Effector CD4-positive, alpha-beta T cell (primary cell): ENCODE measurements at places on chromosomes 2 and 18.

DNA sequence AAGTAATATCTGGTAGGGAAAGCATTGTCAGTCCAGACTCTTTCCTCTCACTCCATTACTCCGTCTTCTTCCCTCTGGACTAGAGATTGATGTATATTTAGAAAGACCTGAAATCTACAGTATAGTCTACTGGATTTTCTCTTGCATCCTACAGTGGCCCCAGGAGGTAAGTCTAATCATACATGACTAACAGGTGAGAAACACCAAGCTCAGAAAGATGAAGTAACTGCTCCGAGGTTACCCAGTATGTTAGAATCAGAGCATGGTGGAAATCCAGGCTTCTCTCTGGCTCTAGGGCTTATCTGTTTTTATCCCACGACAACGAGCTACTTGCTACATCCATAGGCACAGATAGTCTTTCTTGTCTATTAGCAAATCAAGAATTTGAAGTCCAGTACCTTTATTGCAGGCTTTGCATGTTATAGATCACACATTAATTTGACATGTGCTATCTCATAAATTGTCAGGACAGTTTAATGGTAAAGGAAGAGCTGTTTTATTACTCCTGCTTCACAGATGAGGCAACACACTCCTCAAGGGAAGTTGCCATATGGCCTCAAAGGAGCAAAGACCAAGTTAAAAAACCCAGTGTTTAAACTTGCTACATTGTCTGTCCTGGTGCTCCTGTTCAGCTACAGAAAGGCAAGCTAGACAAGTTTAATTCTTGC is 484.3 kb downstream of the THSD7B start:
- DNase-seq = no peak

DNA sequence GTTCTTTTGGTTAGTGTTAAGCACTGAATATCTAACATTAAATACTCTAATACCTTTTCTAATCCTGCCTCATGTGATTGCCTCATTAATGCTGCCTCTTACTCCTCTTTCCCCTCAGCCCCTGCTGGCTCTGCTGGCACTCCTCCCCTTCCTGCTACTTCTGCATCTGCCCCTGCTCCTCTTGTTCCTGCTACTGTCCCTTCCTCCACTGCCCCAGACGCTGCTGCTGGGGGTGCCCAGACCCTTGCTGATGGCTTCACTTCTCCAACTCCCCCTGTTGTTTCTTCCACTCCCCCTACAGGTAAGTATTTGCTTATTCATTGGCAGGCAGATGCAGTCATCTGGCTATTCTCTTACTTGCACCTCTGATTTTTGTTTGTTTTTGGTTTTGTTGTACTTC is 68.5 kb downstream of the ABI2 start:
- no peak for DNase-seq

DNA sequence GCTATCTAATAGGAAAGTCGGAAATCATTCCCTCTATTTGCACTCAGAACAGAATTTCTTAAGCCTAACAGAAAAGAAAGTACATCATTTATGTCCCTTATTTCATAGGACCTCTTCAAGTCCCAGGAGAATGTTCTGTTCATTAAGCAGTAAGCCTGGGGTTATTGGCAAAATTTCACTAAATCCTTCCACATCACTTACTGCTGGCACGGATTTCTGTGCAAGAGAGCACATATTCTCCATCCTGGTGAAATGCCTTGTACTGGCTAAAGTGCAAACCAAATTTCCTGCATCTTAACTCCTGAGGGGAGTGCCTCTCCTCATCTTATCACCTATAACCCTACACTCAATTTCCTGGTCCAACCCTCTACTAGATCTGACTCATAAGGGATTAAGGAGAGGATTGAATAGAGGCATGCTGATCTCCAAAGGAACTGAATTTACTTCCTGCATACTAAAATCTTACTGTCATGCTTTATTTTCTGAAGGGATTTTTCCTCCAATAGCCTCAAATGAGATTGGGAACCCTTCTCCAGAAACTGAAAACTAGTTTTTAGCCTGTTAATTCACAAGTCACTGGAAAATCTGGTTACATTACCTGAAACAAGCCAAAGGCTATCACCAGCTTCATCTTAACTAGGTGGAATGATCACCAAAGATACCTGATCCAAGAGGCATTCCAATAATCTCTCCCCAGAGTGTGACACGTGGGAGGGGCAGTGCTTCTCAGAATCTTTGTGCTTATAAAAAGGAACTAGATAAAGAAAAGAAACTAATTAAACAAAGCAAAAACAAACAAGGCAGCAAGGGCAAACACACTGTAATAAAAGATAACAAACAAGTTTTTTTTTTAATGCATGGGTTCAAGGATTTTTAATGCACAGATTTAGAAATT is 311.1 kb downstream of the NR4A2 start:
- no peak for DNase-seq

GRCh38 chr2:127658641-127659407 is 12.9 kb downstream of the GPR17 start:
- DNase-seq = no peak

DNA sequence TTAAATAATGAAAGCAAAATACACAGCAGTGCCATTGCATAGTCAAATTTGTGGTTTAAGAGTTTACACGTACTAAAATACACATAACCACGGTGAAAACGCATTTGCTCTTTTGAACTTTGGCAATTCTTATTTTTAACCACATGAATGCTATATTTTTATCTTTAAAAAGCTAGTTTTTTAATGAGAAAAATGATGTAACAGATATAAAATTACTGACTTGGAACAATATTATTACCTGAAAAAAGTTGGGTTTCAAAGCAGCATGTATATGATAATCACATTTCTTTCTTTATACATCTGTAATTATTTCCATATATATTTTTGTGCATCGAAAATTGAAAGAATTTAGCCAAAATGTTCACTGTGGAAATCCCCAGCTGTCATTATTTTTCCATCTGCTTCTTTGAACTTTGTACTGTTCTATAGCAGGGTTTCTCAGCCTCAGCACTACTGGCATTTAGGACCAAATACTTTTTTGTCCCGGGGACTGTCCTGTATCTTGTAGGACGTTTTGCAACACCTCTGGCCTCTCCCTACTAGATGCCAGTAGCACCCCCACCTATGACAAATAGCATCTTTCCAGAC is 75.9 kb upstream of the CAB39 start:
- no peak for DNase-seq

- no peak for DNase-seq
Observed at GRCh38 chr2:58918141-58918540, 677.0 kb upstream of the FANCL start.

DNA sequence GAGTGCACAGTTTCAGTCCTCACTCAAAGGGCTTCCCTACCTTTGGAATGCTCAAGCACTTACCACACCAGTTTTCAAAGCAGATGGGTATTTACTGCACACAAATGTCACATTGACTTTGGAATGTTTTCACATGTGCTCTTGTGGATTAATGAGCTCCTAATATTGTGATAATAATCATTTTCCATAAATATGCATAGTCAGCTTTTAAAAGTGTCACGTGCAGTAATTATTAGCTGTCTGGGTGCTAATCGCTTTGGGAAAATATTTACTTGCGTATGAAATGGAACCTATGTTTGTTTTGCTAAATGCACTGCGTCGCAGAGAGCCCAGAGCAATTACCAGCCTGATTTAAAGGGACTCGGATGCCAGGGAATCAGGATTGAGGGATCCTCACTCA is 229.3 kb downstream of the SMAD2 start:
- no peak for DNase-seq

DNA sequence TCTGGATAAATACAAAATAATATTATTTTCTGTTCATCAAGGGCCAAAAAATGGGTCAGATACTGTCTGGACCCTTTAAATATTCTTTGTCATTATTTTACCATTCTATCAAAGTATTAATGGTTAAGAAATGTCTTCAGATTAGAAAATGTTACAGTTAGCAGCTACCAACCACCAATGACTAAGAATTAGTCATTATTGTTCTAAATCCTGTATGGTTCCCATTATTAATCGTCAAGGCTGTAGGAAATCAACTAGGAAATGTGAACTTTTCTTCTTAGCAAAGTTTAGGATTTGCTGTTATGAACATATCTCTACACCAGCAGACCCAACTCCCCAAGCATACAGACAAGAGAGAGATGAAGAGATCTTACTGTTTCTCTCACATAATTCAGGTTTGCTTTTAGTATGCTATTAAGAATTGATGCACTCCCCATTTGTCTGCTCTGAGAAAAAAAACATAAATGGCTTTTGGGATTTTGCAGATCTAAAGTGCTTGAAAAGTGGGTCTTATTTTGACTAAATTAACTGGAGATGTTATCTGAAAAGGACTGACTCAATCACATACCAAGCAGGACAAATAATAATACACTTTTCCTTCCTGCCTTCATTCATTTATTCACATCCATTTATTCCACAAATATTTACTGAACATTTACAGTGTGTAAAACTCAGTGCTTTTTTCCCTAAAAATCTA is 147.7 kb downstream of the PPP1R1C start:
- DNase-seq = no peak

- peak; percentile 52 for DNase-seq
Observed at GRCh38 chr18:31741097-31741735, 19.5 kb downstream of the SLC25A52 start.

- no peak for DNase-seq
Observed at GRCh38 chr2:67243919-67244318, 153.2 kb upstream of the ETAA1 start.

- no peak for DNase-seq
Observed at GRCh38 chr2:217185265-217185995, 325.6 kb upstream of the TNP1 start.

- no peak for DNase-seq
Observed at GRCh38 chr2:189261431-189261841, 81.9 kb upstream of the COL5A2 start.

- peak; percentile 6 for DNase-seq
Observed at GRCh38 chr18:31555971-31556747, 35.5 kb upstream of the TTR start.

DNA sequence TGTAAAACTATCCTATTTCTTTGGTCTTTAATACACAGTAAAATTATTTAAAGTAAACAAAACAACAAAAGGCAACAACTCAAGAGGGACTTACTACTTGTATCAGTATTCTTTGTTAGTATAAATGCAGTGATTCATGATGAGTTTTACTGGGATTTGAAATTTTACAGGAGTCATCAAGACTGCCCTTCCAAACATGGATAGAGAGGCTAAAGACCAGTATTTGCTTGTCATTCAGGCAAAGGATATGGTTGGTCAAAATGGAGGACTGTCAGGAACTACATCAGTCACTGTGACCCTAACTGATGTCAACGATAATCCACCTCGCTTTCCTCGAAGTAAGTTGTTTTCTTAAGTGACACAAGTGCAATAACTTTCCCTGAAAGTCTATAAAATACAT is 71.1 kb downstream of the CDH7 start:
- DNase-seq = no peak

GRCh38 chr2:7017671-7018281 is 100.6 kb downstream of the RNF144A start:
- DNase-seq = no peak

- DNase-seq = no peak
Observed at GRCh38 chr2:187329586-187329985, 118.5 kb downstream of the CALCRL start.

- no peak for DNase-seq
Observed at GRCh38 chr2:58106896-58107295, 60.3 kb downstream of the VRK2 start.

DNA sequence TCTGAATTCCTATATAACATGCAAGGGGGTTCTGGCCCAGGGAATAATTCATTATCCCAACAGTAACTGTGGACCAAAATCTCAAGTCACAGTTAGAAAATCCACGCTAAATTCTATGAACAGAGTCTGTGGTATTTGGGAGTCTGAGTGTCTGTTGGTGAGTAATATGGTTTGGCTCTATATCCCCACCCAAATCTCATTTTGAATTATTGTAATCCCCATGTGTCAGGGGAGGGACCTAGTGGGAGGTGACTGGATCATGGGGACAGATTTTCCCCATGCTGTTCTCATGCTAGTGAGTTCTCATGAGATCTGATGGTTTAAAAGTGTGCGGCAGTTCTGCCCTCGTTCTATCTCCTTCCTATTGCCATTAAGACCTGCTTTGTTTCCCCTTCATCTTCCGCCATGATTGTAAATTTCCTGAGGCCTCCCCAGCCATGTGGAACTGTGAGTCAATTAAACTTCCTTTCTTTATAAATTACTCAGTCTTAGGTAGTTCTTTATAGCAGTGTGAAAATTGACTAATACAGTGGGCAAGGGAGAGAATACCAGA is 68.3 kb downstream of the NBAS start:
- no peak for DNase-seq

DNA sequence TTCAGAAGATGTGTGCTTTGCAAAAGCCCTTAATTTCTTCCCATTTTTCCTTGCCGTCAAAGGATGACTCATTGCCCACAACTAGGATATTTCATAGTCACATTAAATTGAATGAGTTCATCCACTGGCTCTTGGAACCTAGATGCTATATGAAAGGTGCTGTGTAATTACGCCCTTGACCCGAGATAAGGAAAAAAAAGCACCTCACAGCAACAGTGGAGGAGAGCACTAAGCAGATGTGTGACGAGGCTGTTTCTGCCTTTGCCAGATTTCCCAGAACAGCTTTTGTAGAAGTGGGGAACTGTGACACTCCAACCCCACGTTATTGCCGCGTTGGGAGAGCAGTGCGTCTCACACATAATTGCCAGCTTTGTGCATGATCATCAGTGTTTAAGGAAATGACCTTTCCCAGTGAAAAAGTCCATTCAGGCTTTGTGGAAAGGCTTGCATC is 33.3 kb upstream of the TMEM87B start:
- DNase-seq = no peak

DNA sequence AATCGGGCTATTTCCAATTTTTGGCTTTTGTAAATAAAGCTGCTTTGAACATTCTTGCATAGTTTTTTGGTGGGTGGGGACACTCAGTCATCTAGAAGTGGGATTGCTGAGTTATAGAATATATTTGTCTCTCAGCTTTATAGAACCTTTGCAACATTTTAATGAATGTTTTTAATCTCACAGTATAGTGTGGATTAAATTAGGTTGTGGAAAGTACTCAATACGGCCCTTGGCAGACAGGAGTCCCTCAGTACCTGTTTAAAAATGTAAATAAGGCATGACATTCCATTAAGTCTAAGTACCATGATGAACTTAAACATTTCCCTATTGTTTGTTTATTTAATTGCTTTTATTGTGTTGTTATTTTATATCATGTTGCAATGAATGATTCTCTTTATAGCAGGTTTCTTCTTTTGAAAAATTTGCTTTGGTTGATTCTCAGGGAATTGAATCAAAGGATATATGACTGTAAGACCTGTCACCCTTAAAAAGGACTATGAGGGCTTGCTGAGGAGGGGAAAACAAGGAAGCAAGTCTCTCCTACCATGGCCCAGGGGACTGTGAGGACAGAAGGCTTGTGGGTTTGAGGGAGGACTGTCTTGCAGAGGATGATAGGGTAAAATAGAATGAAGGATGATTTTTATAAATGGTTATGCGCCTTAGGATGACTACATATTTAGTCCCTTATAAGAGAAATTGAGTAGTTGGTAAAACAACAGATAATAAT is 165.1 kb downstream of the RPIA start:
- no peak for DNase-seq

- DNase-seq = no peak
Observed at GRCh38 chr2:161913865-161914264, 160.2 kb downstream of the DPP4 start.

- no peak for DNase-seq
Observed at GRCh38 chr18:23799540-23799939, 110.3 kb downstream of the LAMA3 start.
